Activated CD4-positive, alpha-beta T cell treated with anti-CD3 and anti-CD28 coated beads, Interleukin-2, amount 50 U/mL, for 48 hours (primary cell): ENCODE measurements at places on chromosomes 16 and 17.
A peak's percentile ranks its signal among the peaks of the same experiment; 100 is the strongest.

GRCh38 chr17:10041916-10042588 is 137.0 kb upstream of the RCVRN start:
- no peak for DNase-seq

GRCh38 chr16:28145796-28146195 is 66.0 kb downstream of the XPO6 start:
- DNase-seq, result no peak

DNA sequence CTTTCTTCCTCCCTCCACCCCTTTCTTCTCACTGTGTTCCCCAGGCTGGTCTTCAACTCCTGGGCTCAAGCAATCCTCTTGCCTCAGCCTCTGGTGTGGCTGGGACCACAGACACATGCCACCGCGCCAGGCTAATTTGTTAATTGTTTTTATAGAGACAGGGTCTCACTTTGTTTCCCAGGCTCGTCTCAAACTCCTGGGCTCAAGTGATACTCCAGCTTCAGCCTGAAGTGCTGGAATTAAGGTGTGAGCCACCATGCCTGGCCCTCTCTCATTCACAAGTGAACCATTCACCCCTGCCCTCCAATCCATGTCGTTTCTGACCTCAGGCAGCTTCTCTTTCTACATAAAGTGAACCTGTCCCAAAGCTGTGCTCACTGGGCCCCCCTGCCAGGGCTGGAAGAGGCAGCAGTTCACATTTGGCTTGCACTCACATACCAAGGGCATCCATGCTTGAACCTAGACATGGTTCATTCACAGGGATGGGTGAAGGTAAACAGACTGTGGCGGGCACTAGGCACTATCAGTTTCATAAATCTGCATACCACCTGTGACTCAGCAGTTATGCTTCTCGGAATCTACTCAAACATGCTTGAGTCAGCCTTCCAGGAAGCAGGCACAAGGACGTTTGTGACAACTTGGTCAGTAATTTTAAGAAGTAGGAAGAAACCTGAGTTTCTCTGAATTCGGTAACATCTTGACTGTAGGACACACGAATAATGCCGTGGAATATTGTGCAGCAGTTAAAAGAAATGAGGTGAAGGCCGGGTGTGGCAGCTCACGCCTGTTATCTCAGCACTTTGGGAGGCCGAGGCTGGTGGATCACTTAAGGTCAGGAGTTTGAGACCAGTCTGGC is 6.0 kb upstream of the RNF213 start:
- DNase-seq, result peak; percentile 73

DNA sequence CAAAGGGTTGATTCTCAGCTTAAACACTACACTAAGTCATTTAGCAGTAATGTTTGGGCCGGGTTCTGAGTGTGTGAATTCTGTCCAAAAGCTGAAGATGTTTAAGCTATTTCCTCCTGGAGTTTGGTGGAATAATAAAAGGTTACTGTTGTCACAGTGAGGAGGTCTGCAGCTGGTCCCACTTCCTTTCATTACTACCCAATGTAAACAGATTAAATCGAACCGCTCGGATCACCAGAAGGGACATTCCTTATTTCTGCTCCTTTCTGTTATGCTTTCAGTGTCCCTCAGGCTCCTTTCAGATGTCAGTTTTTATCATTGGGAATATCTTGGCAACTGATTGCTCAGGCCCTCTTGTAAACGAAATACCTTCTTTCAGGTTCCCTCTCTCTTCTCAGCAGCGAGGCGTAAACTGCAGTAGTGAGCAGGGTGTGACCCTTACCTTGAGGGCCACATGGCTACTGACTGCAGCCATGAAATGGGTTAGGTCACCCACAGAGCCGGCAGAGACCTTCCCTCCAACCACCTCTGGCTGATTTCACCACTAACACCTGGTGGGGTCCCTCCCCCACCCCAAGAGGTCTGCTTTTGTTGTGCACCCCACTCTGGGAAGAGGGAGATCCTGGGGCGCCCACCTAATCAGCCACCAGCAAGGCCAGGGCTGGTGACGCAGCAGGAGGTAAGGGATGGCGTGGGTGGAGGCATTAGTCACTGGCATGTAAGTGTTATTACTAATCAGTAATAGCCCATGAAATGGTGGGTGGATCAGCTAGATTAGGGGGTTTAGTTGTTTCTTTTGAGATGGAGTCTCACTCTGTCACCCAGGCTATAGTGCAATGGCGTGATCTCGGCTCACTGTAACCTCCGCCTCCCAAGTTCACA is 117.6 kb downstream of the VPS53 start:
- peak; percentile 34 for DNase-seq

DNA sequence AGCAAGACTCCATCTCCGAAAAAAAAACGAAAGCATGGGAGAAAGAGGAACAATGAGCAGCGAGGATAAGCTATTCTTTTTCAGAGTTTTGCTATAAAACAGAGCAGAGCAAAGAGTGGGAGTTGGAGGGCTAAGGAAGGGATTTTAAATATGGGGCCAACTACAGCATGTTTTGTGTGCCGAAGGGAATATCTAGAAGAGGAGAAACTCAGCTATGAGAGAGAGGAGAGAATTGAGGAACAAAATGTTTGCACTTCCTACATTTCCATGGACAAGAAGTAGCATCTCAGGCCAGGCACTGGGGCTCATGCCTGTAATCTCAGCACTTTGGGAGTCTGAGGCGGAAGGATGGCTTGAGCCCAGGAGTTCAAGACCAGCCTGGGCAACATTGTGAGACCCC is 13.1 kb upstream of the GRB2 start:
- DNase-seq, result no peak

DNA sequence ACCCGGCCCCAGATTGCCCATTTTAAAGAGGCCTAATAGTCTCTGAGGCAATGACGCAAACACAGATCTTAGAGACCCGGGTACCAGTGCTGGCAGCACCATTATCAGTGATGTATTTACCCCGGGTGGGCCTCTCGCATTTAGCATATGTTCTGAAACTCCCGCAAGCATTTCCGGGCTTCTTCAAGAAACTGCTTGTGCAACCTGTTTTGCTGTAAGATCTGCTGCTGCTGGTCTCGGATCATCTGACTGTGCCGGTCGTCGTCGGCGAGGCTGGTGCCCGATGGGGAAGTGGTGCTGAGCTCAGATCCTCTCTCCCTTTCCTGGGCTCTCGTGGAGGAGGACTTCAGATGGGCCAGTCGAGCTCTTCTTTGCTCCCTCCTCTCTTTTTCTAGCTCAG is 12.5 kb downstream of the CEP295NL start:
- peak; percentile 40 for DNase-seq

GRCh38 chr17:31405890-31406371 is 14.5 kb downstream of the RAB11FIP4 start:
- no peak for DNase-seq

DNA sequence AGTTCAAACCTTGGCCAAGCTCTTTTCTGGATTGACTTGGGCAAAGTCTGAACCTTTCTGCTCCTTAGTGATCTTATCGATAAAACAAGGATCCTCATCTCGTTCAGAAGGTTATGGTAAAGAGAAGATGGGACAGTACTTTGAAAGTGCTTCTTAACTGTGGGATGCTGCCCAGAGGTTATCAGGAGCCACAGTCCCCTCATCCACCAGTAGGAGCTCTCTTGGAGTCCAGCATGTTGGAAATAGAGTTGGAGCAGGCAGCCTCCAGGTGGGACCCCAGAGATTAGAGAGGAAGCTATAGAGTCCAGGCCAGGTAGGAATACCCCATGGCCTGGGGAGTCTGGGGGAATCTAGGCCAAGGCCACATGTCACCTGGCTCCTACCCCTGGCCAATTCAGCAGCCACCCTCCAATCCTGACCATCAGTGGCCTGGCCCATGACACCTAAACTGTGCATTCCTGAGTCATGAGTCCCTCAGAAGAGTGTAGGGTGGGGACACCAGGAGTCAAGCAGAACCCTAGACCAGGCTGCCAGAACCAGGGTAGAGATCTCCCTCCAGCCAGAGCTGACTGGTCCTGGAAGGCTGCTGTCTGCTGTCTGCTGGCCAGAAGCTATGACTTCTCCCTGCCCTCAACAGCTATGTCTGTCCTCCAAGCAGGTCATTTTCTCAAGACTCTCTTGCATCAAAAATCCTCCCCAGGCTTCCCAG is 144.3 kb downstream of the AIPL1 start:
- no peak for DNase-seq

DNA sequence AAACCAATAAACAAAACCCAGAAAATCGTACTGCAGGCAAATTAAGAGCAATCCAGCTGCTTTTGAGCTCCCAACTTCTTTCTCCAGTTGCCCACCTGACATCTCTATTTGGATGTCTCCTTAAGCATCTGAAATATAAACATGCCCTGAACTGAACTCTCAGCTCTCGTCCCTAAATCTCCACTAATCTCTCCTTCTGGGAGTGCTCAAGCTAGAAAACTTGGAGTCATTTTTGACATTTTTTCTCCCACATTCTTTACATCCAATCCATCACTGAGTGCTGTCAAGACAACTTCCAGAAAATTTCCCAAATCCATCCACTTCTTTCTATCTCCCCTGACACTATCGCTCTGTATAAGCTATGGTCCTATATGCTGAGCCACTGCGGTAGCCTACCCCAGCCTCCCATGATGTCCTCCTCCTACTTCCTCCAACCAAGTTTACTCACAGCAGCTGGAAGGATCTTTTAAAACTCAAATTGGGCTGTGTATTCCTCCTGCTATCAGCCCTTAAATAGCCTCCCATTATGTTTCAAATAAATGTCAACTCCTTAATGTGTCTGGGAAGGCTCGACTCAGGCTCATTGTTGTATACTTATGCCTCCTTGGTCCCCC is 53.1 kb downstream of the HS3ST3B1 start:
- DNase-seq, result no peak

- no peak for DNase-seq
Measured at GRCh38 chr16:64410306-64410705, 711.6 kb downstream of the CDH11 start.

GRCh38 chr16:20942256-20942655 is 41.7 kb downstream of the LYRM1 start:
- no peak for DNase-seq

GRCh38 chr16:58109330-58109729 is 19.9 kb downstream of the CFAP20 start:
- no peak for DNase-seq

DNA sequence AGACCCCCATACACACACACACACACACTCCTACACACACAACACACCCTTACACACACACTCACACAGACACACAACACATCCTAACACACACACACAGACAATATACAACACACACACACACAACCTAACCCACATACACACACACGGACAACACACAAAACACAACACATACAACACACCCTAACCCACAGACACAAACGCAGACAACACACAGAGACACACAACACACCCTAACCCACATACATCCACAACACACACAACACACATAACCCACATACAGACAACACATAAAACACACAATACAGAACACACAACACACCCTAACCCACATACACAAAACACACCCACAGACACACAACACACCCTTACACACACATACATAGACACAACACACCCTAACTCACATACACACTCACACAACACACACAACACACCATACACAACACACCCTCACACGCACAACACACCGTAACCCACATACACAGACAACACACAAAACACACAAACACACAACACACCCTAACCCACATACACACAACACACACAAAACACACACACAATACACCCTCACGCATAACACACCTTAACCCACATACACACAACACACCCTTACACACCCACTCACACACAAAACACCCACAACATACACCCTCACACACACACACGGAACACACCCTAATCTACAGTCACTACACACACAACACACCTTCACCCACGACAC is 4.4 kb downstream of the ASGR1 start:
- DNase-seq, result no peak

- no peak for DNase-seq
Measured at GRCh38 chr16:55571-56136, 2.0 kb downstream of the SNRNP25 start.

DNA sequence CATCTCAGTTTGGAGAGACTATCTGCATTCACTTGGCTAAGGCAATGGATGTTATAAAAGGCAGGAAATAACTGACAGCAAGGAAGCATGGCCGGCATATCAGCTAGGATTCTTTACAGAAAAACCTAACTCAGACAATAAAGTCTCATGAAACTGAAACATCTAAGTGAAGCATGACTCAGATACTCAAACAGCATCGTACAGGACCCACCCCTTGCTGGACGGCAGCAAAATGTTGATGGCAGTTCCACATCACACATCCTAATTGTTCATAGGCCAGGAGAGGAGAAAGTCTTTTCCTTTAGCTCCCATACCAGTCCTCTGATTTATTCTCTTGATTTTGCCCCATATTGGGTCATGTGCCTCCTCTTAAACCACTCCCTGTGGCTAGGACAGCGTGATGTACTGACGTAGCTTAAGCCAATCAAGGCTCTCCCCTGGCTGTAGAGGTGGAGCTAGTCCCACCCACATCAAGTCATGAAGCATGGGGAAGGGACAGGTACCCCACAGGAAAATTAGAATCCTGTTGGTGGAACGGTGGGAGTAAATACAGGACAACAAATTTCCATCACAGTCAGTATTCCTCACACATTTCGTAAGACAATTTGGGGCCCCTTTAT is 178.9 kb downstream of the IRX3 start:
- DNase-seq, result no peak

- DNase-seq, result no peak
Measured at GRCh38 chr17:79246225-79247190, 171.9 kb downstream of the ENGASE start.

DNA sequence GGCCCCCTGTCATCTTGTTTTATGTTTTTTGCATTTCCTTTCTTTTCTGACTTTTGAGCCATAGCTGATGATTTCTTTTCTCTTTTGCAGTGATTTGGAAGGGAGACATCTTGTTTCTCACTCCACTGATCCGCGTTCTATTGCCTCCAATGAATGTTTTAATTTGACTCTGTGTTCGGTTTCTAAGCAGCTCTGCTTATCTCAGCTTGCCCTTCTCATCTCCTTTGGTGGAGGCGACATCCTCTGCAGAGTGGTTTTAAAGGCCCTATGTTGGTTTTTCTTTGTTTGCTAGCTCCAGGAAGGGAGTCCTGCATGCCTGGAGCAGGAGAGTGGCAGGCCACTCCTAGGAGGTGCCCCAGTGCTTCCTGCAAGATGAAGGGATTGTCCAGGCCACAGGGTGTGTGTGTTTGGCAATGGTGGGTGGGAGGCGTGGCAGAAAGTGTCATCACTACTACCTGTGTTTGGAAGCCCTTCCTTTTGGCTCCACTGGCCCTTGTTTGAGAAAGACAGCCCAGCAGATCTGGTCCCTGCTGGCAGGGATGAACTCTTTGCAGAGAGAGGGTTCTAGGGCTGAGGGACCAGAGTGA is 13.6 kb downstream of the SMPD3 start:
- DNase-seq, result no peak

GRCh38 chr16:28915181-28915580 is 9.9 kb downstream of the RABEP2 start:
- DNase-seq, result no peak

- no peak for DNase-seq
Measured at GRCh38 chr17:40980596-40980995, 3.5 kb downstream of the KRT40 start.
